ENCODE measurements at places on chromosomes 11 and 22.
A peak's percentile ranks its signal among the peaks of the same experiment; 100 is the strongest.

DNA sequence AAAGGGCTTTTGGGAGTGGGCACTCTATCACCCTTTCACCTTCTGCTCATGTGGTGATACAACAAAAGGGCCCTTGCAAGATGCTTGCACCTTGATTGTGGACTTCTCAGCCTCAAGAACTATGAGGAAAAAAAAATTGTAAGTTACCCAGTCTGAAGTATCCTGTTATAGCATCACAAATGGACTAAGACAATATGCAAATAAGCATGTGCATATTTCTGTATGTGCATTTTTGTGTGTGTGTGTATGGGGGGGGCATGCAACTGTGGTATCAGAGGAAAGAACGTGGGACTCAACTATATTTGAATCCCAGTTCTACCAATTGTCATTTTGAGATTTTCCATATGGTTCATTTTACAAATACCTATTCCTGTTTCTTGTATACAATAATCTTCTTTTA lies 10.9 kb downstream of the JRKL start:
- DNase-seq = no peak

GRCh38 chr11:113392236-113392921 lies 4.8 kb downstream of the ANKK1 start:
- no peak for DNase-seq

GRCh38 chr11:11073996-11074395 lies 216.1 kb upstream of the ZBED5 start:
- no peak for DNase-seq

DNA sequence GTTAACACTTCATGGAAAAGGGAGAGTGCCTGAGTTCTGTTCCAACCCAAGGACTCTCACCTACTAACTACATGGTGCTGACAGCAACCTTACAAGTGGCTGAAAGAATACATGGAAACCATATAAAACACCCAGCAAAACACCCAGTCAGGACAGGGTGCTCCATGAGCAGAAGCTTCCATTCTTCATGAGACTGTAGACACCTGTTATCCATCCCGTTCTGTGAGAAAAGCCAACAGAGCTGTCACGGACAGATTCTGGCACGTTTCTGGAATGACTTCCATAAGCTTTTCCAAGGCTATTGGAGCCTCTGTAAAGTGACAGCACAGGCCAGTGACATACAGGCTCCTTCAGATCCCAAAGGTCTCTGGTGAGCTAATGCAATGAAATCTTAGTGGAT lies 23.2 kb downstream of the PRR14L start:
- DNase-seq = no peak

- DNase-seq = no peak
These were observed 27.1 kb downstream of the SDHD start for GRCh38 chr11:112113539-112114457.

- DNase-seq = no peak
These were observed 88.7 kb downstream of the GALNT18 start for GRCh38 chr11:11533057-11533456.

DNA sequence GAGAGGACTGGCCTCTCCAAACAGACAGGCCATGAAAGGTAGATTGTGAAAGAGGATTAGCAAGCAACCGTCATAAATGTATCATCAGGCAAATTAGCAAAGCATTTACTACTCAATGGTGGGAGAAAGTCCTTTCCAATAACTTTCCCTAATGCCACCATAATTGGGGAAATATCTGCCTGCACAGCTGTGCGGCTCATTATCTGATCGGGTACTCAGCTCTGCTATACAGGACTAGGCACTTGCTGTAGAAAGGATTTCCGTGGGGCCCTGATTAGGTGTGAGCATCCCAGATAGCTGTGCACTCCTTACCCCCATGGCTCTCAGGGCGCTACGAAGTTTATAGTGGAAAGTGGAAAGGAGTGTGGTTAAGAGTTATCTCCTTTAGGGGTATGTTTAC lies 309.7 kb upstream of the PLET1 start:
- DNase-seq = no peak

DNA sequence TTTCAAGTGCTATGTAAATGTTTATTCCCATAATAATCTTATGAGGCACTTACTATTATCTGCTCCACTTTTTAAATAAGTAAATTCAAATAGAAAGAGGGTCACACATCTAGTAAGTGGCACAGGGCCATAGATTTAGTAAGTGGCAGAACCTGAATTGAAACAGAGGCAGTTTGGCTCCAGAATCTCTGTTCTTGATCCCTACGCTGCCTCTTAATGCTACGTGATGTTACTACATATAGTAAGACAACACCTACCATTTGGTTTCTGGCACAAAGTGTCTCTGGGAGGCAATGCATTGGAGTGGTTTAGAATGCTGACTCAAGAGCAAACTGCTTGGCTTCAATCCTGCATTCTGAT lies 1018.3 kb downstream of the DLG2 start:
- no peak for DNase-seq

- no peak for DNase-seq
These were observed 158.8 kb downstream of the FAT3 start for GRCh38 chr11:92383430-92383829.

GRCh38 chr11:123536690-123537437 lies 106.8 kb downstream of the GRAMD1B start:
- DNase-seq = no peak

GRCh38 chr11:65034423-65034822 lies 6.6 kb upstream of the SAC3D1 start:
- no peak for DNase-seq

DNA sequence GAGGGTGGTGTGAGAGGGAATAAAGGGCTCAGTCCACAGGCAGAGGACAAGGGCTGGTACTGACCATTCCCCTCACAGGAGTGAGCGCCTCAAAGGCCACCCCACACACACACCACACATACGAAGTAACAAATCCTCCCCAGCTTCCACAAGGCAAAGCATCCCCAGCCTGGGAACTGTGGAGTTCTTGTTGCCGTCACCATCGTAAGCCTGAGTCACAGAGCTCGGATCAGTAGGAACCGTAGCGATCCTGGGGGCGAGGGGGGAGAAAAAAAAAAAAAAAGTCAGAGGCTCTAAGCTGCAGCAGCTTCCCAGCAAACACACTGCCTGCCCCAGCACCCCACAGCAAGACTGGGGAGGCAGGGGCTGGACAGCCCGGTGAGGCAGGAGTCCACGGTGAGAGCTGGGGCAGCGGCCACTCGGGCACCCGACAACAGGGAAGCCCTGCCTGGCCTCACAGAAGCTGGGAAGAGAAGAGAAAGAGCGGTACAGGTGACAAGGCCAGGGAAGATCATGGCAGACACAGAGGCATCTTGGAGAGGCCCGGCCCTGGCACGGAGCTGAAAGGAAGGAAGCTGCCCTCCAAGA lies 11.3 kb downstream of the ARFGAP2 start:
- no peak for DNase-seq

GRCh38 chr22:20748731-20749428 lies 25.0 kb upstream of the SERPIND1 start:
- no peak for DNase-seq

GRCh38 chr11:126804363-126804762 lies 196.2 kb downstream of the KIRREL3 start:
- DNase-seq = no peak

GRCh38 chr11:111870886-111871692 lies at the start of gene ALG9:
Gene ALG9 (minus strand): TSS chr11:111871581. CDS start chr11:111871482, 99 bp downstream.
- peak; percentile 83 for DNase-seq

DNA sequence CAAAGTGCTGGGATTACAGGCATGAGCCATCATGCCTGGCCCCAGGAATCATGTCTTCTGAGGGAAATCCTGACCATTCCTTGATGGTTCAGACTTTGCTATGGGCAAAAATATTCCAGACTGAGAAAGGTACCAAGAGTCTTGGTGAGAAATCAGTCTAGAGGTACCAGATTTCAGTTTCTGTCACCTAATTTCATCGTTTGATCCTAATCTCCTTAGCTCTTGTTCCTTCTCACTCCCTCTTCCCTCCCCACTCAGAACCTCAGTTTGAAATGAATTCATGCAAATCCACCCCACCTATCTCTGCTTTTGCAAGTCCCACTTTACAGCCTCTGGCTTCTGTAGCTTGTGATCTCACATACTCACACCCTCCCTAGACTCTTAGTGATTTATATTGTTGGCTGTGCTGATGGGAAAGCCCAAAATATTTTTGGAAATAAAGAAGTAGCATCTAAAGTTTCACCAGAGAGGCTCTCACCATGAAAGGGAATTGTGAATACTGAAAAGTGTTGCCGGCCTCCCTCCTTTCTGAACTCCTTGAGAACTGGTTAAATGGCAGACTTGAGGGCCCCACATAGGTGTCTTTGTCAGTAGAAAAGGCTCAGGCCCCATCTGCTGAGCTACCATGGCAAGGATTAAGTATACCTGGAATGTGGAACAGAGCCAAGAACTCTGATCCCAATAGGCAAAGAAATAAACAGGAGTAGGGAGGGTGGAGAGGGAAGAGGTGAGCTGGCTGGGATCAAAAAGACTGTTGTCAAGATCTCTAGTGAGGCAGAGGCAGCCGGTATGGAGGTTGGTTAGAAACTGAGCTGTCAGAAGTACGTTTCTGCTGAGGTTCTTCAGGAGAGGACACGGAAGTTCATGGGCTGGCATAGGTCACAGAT lies 190.5 kb upstream of the MTMR2 start:
- DNase-seq = no peak

- DNase-seq = no peak
These were observed 121.5 kb downstream of the MAML2 start for GRCh38 chr11:96221244-96222070.

DNA sequence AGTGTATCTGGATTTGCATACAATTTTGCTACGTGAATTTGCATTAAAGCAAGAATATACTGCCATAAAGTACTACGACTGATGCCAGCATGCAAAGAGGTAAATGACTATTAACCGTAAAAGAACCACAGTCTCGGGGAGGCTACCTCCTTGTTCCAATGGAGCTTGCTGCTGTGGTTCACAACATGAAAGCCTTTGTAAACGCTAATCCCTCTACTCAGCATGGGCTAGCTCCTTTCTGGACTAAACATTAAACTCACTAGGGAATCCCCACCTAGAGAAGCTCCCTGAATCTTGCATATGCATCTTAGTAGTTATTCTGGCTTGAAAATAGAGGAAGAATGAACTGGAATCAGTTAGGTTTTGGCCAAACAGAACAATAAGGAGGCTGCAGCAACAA lies 60.5 kb upstream of the ARHGAP32 start:
- DNase-seq = no peak

- no peak for DNase-seq
These were observed 7.5 kb downstream of the MALAT1 start for GRCh38 chr11:65506290-65506771.

DNA sequence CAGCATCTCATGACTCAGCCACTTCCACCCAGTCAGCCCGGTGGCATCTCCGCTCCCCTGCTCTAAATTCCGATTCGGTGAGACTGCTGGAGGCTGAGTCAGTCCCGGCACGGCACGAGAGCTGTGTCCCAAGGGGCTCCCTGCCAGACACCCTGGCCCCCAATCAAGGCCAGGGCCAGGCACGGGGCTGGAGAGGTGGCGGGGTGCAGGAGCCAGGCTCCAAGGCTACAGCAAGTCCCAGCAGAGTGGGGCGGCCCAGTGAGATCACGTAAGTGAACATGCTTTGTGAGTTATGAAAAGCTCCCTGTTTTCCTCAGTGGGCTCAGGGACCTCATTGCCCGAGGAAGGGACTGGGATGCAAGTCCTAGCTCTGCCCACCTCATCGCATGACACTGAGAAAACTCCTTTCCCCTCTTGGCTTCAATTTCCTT lies 3.0 kb downstream of the C11orf68 start:
- DNase-seq = peak; percentile 81

DNA sequence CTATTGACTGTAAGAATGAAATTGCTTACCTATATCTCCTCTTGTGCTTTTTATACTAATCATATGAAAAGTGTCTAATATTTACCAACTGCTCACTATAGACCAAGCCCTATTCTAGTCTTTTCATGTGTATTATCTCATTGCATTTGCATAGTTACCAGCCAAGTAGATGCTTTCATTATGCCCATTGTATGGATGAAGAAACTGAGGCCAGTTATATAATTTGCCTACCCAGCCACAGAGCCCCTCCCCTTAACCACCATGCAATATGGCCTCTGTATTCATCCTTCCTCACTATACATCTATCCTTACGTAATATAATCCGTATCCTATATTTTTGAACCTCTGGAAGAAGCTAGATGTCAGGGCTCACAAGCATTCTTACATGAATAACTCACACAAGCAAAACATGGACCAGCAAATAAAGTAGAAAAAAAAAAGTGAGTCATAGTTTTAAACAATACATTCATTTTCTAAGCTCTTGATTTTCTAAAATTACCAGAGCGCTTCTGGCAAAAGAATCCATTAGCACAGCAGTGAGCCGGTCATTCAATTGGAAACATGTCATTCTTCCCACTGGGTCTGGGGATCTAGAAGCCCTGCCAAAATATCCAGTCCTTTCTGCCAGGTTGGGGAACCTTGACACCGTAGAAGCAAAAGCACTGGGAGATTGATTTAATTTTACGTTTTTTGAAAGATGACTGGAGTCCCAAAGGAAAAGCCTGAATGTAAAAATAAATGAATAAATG lies 80.0 kb downstream of the C11orf91 start:
- no peak for DNase-seq

DNA sequence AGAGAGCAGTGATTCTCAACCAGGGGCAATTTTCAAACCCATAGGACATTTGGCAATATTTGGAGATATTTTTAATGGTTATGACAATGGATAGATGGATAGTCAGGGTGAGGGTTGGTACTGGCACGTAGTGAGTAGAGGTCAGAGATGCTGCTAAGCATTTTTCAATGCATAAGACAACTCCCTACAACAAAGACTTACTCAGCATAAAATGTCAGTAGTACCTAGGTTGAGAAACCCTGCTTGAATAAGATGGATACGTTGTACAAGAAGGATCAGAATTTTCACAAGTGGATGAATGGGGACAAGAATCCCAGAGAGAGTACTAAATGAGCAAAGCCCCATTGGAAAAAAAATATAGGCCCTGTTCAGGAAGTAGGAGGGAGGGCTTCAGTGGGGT lies 11.9 kb upstream of the LIN7C start:
- no peak for DNase-seq

GRCh38 chr11:65814986-65815565 lies 18.7 kb upstream of the SNX32 start:
- no peak for DNase-seq

GRCh38 chr22:29979777-29980321 lies 96.9 kb downstream of the MTMR3 start:
- DNase-seq = no peak

- DNase-seq = no peak
These were observed 12.6 kb downstream of the OR5A2 start for GRCh38 chr11:59413646-59414045.

DNA sequence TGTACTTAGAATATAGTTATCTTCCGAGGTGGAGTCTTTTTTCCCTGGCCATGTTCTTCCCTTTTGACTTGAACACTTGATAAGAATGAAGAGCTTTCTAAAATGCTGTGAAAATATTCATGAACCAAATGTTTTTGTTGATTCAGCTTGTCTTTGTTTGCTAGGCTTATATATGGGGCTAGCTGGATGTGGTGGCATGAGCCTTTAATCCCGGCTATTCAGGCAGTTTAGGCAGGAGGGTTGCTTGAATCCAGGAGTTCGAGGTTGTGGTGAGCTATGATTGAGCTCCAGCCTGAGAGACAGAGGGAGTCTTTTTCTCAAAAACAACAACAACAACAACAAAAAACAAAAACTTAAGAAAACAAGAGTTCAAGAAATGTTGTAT lies 23.1 kb downstream of the CBL start:
- no peak for DNase-seq

Data from BE2C (cell line).